ENCODE measurements at places on chromosomes 12 and 14.
A peak's percentile ranks its signal among the peaks of the same experiment; 100 is the strongest.

DNA sequence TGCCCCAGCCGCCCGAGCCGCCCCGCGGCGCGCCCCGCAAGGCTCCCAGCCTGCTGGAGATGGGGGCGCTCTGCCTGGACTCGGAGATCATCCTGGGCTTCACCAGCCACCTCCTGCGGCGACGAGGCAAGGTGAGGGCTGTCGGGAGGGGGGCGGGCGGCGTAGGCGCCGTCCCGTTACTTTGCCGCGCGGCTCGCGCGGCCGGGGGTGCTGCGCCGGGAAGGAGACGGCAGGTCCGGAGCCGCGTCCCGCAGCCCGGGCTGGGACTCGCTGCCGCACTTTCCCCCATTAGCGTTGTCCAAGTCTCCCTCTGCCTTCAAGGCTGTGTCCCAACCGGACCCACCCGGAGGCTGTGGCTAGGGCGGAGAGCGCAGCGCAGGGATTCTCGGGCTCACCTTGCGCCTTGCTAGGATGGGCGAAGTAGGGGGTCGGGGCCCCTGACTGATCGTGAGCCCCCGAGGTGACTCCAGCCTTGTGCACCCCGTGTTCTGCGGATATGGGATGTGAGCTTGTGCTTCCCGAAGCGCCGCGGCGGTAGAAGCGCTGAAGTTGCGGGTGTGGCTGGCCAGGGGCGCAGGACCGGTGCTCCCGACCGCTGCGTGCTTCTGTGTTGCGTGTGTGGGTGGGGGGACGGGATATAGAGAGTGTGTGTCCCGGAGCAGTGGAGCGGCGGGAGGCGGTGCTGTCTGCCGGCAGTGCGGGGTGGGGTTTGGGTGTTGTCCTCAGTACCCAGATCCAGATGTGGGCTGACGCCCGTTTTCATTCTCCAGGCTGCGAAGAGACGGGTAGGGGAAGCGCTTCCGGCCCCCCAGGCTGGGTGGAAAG, 1.7 kb upstream of the KIF26A start:
- DNase-seq = no peak

GRCh38 chr14:70714055-70714550, 72.4 kb downstream of the TTC9 start:
- DNase-seq = peak; percentile 62

- DNase-seq = no peak
Measured at GRCh38 chr12:97075161-97075933, 168.3 kb downstream of the NEDD1 start.

DNA sequence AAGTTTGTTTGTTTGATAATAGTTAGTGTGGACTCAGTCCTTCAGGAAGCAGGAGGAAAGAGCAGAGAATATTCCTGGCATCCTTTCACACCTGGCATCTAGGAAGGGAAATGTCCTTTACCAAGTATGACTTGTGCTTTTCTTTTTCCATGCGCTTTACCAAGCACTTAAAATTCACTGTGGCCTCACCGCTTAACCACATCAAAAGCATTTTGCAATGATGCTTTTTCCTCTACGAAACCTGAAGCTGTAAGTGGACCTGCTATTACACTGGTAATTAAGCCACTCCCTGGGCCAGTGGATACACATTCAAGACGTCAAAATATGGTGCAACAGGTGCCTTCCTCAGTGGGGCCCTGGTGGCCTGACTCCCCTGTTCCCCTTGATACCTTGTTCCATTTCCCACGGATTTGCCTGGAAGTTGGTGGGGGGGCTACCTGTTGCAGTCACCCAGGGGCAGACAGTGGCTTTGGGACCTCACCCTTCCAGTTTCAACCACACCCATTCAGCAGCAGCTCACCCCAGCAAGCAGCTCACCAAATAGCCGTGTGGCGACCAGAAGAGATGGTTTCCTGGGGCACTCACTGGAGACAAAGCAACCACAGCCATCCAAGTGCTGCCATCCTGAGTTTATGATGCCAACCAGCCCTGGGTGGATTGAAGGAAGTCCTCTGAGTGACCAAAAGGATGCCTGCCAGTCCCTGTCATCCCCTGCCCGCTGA, 14.2 kb upstream of the FZD10 start:
- DNase-seq = no peak

DNA sequence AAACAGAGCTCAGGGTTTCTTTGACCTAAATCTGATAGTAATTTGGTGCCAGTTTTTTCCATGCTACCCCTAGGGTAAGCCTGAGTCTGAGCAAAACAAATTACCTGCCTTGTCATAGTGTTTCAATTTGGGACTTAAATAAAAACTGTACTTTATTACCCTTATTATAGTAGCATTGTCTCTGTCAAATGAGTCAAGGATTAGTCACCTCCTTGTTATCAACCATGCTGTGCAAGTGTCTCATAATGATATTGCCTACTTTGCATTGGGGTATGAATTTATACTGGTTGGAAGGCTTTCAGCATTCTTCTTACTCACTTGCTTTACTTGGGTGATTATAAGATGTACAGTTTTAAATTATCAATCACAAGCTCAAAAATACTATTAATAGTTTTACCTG, 380.0 kb downstream of the LRFN5 start:
- no peak for DNase-seq

DNA sequence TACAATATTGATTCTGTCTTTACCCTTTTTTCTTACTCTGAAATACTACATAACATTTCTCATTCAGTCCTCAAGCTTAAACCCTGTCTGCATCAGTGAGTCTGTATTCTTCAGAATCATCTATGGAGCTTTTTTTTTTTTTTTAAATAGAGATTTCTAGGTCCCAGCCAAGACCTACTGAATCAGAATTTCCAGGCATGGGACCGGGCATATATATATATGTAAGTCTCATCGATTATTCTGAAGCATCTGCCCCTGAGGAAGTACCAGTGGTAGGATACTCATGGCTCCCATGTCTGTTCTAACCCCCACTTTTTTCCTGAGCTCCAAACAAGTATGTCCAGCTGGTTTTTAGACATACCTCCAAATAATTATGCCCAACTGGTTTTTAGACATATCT, 6.1 kb downstream of the DDX47 start:
- DNase-seq = no peak

- DNase-seq = no peak
Measured at GRCh38 chr14:103279142-103280025, 54.7 kb upstream of the EIF5 start.

DNA sequence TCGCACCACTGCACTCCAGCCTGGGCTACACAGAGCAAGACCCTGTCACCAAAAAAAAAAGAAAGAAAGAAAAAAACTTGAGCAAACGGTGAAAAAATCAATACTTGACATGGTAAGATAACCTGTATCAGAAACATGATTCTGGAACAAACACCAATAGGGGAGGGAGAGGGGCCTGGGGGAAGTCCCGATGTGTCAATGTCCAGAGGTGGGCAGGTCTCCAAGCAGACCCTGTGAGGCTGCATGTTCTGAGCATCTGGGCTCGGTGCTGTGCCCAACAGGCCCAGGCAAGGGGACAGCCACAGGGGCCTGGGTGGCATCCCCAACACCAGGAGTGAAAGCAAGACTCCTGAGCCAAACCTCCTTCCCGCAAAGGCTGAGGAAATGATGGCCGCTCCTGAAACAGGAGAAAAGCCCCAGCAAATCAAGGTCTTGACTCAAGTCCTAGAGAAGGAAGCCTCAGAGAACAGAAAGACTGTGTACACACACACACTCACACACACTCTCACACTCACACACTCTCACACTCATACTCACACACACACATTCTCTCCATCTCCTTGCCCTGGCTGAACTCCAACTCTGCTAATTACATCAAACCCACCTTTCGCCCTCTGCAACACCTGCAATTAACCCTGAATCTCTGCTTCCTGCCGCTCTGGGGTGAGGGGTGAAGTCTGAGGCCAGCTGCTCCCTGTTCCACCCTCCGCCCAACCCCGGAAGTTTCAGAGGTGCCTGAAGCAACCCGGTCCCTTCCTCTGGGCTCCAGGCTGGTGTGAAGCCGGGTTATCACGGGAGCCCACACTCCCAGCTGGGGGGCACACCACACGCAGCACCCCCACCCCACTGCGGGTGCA, 20.4 kb downstream of the CCDC88C start:
- peak; percentile 73 for DNase-seq

DNA sequence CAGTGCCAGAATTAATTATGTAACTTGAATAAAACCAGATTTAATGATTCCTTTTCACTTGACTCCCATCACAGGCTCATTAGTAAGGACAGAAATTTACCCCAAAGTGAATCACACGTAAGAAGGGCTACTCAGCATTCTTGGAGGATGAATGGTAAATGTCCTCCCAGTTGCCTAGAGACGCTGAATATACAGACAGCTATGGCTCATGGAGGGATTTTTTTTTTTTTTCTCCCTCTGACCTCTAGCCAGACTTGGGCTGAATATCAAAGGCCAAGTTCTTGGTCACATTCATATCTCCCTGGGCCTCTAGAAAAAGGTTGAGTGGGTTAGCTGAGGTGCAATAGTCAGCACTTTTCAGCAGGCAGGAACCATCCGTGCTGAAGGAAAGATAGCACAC, 77.5 kb downstream of the PHLDA1 start:
- DNase-seq = no peak

GRCh38 chr14:53979113-53979681, 22.6 kb upstream of the BMP4 start:
- no peak for DNase-seq

DNA sequence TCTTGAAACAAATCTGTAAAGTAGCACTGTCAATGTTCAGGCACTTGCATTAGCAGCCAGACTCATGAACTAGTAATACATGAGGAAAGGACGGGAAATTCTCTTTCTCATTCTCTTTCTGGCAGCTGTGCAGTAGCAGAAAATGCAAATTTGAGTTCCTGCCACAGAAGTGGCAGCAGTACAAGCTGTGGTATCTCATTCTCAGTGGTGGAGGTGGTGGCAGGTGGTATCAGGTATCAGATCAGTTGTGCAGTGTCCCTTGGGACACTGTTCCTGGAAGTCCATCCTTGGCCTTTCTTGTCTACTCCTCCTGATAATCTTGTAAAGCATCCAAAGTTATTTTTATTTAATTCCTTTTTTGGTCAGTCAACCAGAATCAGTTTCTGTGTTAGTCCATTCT, 103.0 kb downstream of the C12orf42 start:
- no peak for DNase-seq

- DNase-seq = no peak
Measured at GRCh38 chr12:93802293-93802692, 125.1 kb downstream of the CRADD start.

GRCh38 chr14:24395609-24396582, 2.9 kb upstream of the NYNRIN start:
- DNase-seq = no peak

DNA sequence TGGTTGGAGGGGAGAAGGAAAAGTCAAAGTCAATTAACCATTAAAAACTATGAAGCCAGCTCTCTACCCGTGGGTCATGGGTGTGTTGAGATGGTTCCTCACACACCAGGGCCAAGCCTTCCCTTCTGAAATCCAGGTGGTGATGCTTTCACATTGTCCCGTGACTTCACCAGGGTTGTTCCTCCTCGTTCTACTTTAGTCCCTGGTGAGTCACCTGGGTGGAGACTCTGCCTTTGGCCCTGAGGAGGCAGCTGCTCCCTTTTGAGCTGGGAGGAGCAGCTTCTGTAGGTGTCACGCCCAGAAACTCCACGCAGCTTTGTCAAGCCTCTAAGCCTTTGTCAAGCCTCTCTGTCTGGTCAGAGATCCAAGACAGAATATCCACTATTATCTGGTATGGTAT, 348.3 kb downstream of the BMP4 start:
- DNase-seq = no peak

DNA sequence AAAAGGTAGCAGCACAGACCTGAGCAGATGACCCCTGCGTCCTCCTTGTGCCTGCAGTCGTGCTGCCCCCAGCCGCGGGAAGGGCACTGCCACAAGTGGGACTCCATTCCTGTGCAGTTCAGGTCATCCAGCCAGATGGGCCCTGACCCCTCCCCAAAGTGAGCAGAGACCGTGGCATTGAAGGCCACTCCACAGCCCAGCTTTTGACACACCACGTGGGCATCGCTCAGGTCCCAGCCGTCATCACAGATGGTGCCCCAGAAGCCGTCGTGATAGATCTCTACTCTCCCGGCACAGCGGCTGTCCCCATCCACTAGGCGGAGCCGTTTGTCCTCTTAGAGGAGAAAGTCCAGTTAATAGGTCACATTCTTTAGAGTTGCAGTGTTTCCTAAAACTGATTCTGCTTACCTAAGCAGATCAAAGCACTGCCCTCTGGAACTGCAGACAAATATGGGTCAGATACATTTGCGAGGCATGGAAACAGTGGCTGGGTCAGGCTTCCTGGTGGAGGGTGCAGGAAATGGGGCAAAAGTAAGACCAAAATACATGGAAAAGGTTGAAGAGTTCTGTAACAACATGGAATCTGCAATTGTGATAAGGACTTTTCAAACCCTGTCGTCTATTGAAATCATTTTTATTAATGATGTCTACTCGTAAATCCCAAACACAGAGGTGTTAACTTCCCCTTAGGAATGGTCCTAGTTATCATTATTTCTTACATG, 69.4 kb downstream of the CD163L1 start:
- peak; percentile 25 for DNase-seq

DNA sequence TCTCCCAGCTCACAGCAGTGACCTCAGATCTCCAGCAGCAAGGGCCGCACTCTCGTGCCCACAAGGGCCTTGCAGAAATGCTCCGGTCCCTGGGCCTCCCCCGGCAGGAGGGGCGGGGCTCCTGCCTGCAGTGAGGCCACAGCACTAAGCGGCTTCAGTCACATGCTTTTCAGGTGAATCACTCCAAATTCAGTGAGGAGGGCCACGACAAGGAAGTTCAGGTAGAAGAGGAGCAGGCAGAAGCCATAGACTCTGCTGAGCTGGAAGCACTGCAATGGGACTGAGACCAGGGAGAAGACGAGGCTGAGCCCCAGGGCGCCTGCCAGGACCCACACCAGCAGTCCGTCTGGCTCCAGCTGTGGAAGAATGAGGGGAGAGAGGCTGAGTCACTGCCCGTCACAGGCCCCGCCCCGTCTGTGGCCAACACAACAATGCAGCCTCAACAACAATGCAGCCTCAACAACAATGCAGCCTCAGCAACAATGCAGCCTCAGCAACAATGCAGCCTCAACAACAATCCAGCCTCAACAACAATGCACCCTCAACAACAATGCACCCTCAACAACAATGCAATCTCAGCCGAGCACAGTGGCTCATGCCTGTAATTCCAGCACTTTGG, 35.2 kb downstream of the SLC8B1 start:
- DNase-seq = no peak

GRCh38 chr12:56682323-56682722, 5.8 kb downstream of the PTGES3 start:
- no peak for DNase-seq

- DNase-seq = no peak
Measured at GRCh38 chr12:68163560-68164081, 4.1 kb upstream of the IFNG start.

- no peak for DNase-seq
Measured at GRCh38 chr12:14885718-14886221, at the start of gene MGP. MGP (minus strand) TSS chr12:14885854; CDS start chr12:14885791, 63 bp downstream.

- no peak for DNase-seq
Measured at GRCh38 chr12:40001406-40001805, 104.5 kb downstream of the SLC2A13 start.
